ENCODE measurements at places on chromosomes 2 and 18.

DNA sequence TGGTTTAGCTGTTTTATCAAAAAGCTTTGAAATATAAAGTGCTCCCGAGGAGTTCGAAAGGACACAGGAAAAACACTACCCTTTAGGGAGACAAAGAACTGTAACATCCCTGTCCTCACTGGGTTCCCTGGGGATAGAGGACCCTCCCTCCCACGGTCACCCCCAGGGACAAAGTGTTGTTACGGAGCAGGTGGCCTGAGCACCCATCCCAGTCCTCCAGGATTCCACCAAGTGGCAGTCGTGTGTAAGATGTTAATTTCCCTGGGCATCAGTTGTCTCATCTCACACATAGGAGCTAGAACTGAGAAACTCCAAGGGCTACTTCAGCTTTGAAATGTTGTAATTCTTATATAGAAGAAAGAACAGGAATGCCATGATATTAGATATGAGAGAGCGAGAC lies 137.7 kb downstream of the ALK start:
- no peak for DNase-seq

DNA sequence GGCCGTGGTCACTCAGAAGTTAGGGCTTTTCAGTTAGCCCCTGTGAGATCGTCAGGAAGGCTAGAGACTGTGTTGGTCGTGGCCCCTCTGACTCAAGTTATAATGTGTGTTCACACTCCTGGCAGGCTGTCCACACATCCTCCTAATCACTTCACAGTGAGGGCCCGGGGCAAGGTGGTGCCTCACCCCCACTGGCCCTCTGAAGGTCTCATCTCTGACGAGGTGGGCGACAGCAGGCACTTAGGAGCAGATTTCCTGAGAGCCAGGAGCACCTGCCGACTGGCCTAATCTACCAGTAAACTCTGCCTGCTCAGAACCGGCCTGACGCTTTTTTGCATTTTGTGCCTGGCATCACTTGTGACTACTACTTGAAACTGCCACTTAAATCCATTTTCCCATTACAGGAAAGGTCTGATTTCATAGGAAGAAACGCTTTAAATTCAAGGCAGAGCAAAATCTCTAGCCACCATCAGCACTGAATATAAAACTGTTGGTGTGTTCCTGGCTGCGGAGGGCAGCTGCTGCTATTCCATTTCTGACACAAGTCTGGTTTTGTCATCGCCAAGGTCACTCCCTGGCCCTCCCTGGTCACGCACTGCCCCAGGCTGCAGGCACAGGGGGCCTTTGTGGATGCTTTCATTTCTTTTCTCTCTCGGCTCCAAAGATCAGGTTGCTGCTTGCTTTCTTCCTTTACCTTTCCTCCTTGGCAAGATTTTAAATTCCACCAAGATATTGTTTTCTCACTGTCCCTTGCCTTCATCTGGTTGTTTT lies 48.0 kb downstream of the RAB12 start:
- DNase-seq, result no peak

- no peak for DNase-seq
Observed at GRCh38 chr2:47301277-47301618, 101.7 kb upstream of the MSH2 start.

- DNase-seq, result no peak
Observed at GRCh38 chr18:23627970-23628369, 34.7 kb downstream of the ANKRD29 start.

DNA sequence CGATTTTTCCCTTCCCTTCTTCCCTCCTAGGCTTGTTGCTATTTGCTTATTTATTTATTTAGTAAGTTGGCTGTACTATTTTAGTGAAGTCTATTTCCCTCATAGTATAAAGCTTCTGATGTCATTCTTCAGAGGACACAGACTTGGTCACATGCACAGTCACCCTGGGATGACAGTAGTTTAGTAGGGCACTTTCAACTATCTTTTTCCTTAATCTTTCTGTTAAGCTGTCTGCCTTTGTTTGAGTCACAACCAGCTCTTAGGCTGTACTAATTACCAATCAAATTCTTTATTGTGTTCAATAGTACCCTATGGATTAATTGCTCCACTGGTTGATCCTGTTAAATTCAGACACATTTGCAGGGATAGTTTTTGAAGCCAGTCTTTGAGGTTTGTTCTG lies 26.9 kb upstream of the RAB31 start:
- DNase-seq, result no peak

- DNase-seq, result no peak
Observed at GRCh38 chr18:59820663-59821062, 79.1 kb upstream of the PMAIP1 start.

GRCh38 chr2:54042897-54043620 lies 72.3 kb upstream of the PSME4 start:
- no peak for DNase-seq

DNA sequence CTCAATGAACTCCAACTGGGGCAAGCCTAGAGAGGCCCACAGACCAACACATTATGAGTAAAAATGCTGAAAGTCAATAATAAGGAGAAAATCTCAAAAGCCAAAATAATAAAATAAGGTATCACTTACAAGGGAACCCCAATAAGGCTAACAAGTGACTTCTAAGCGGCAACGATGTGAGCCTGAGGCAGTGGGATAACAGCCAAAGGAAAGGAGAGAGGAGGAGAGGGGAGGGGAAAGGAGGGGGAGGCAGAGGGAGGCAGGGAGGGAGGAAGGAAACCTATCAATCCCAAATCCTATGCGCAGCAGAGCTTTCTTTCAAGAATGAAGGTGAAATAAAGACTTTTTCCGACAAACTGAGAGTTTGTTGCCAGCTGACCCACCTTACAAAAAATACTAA lies 6.0 kb upstream of the NFATC1 start:
- DNase-seq, result no peak

- DNase-seq, result no peak
Observed at GRCh38 chr2:206721256-206721920, 3.2 kb upstream of the DYTN start.

GRCh38 chr18:41992066-41992465 lies 37.0 kb downstream of the PIK3C3 start:
- DNase-seq, result no peak

GRCh38 chr2:179983250-179983932 lies 23.7 kb downstream of the CWC22 start:
- no peak for DNase-seq

DNA sequence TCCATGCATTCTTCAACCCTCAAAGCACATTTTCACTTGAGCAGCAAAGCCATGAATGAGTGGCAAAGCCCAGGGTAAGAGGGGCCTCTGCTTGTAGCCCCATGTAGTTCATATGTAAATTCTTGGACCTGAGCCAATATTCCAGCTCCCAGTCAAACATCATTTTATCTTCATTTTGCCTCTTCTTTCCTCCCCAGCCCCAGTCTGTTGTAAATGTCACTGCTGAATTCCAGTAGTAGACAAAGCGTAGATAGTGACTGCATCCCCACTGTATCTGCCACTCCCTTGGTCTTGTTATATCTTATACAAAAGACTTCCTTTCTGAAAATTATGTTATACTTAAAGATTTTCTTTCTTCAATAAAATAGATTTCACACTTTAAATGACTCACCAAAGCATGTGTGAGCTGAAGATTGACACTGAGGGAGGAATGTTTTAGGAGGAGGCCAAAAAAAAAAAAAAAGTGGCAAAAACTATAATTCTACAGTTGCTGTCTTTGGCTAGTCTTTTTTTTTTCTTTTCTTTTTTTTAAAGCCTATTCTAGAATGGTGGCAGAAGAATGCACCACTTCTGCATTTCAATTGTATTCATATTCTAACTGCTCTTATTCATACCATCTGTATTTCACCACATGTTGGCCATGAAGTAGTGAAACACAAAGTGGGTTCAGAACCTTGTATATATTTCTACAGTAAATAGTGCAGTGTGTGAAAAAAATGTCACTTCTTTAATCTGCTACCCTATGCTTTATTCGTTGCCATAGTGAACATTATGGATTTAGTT lies 306.1 kb downstream of the CPS1 start:
- DNase-seq, result no peak

GRCh38 chr2:11320698-11321492 lies 23.5 kb downstream of the ROCK2 start:
- DNase-seq, result no peak

DNA sequence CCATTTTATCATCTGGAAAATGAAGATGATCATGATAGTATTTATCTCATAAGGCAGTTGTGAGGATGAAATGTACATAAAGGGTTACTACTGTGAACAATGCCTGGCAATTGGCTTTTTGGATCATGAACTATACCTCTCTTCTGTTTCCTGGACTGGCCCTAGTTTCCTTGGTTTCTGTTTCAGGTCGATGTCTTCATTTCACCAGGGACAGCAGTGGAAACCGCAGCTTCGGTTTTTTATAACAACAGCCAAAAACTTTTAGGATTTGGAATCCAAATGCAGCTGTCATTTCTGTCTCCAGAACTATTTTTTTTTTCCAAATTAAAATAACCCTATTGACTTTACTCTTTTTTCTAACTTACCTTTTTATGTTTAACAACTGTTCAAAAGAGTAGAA lies 425.1 kb downstream of the RND3 start:
- no peak for DNase-seq

- no peak for DNase-seq
Observed at GRCh38 chr2:230346921-230347533, 20.0 kb downstream of the SP140L start.

GRCh38 chr2:133517876-133518275 lies 50.4 kb downstream of the NCKAP5 start:
- DNase-seq, result no peak
